Mammary microvascular endothelial cell (primary cell): ENCODE measurements at places on chromosomes 13 and 19. TPM values are rescaled to one million over a fixed set of nuclear protein-coding genes. Genes with fewer than 3 reads are reported as not detected.

The ZNF296 gene
- 0.54 and 1.2 TPM in 2 replicates for total RNA-seq

The FSD1 gene
- total RNA-seq = 7.9 and 9.6 TPM in 2 replicates

The RNF225 gene
- not detected in 2 replicates for total RNA-seq

The RAB3D gene
- 17.8 and 24.6 TPM in 2 replicates for total RNA-seq

The RRAS gene
- 79.1 and 97.7 TPM in 2 replicates for total RNA-seq

The TMEM143 gene
- 3.5 and 8.0 TPM in 2 replicates for total RNA-seq

The ZMYM5 gene
- total RNA-seq = 6.0 and 7.2 TPM in 2 replicates

The ATXN8OS gene
- total RNA-seq = not detected in 2 replicates

The NPAS1 gene
- not detected in 2 replicates for total RNA-seq

The FCHO1 gene
- total RNA-seq = 0.87 and 3.3 TPM in 2 replicates

The EXOC3L2 gene
- total RNA-seq = 1.9 and 2.6 TPM in 2 replicates

The ACP7 gene
- 0.10 and 0.33 TPM in 2 replicates for total RNA-seq

The DOCK6 gene
- total RNA-seq = 124 and 133 TPM in 2 replicates

The KMT5C gene
- total RNA-seq = 6.3 and 6.6 TPM in 2 replicates

The ZNF790 gene
- total RNA-seq = 2.9 and 3.1 TPM in 2 replicates

The PRKD2 gene
- total RNA-seq = 48.8 and 53.1 TPM in 2 replicates

The ZNF792 gene
- 9.3 and 11.1 TPM in 2 replicates for total RNA-seq

The ARHGAP35 gene
- total RNA-seq = 19.3 and 22.4 TPM in 2 replicates

The MISP3 gene
- total RNA-seq = 0.05 and 1.00 TPM in 2 replicates

The NKPD1 gene
- total RNA-seq = 0.05 TPM in 1 of 2 replicates, not detected in the other

The CEACAM20 gene
- total RNA-seq = not detected in 2 replicates

The PLA2G4C gene
- total RNA-seq = 91.2 and 93.5 TPM in 2 replicates

The CEACAM6 gene
- not detected in 2 replicates for total RNA-seq

The TSHZ3 gene
- 3.5 and 4.3 TPM in 2 replicates for total RNA-seq

The NLRP5 gene
- total RNA-seq = not detected in 2 replicates

The F10 gene
- total RNA-seq = not detected in 2 replicates

The C1QTNF9 gene
- total RNA-seq = not detected in 2 replicates

The GRIN2D gene
- 0.40 and 0.64 TPM in 2 replicates for total RNA-seq

The CYP2A7 gene
- not detected in 2 replicates for total RNA-seq

The EID2B gene
- total RNA-seq = 3.1 and 3.9 TPM in 2 replicates

The GTPBP3 gene
- total RNA-seq = 15.0 and 15.3 TPM in 2 replicates

The KLK4 gene
- not detected in 2 replicates for total RNA-seq

The CEACAM4 gene
- total RNA-seq = not detected in 2 replicates

The MTUS2 gene
- total RNA-seq = not detected in 2 replicates

The ZIC5 gene
- total RNA-seq = not detected in 2 replicates

The CAPS gene
- total RNA-seq = 0.89 and 1.3 TPM in 2 replicates

The B3GNT8 gene
- total RNA-seq = 0.87 and 1.5 TPM in 2 replicates

The LMTK3 gene
- 0.05 TPM in 1 of 2 replicates, not detected in the other for total RNA-seq

The B3GNT3 gene
- 0.05 and 0.13 TPM in 2 replicates for total RNA-seq

The TTC9B gene
- not detected in 2 replicates for total RNA-seq

The SLITRK6 gene
- not detected in 2 replicates for total RNA-seq

The UBE2L5 gene
- 0.73 TPM in 1 of 2 replicates, not detected in the other for total RNA-seq

The FPR3 gene
- total RNA-seq = not detected in 2 replicates

The MIR17HG gene
- 0.93 and 1.9 TPM in 2 replicates for total RNA-seq

The CLEC4M gene
- 0.20 TPM in 1 of 2 replicates, not detected in the other for total RNA-seq

The ADGRE2 gene
- total RNA-seq = under 0.01 TPM in 1 of 2 replicates, not detected in the other

The HDGFL2 gene
- 69.2 and 73.0 TPM in 2 replicates for total RNA-seq

The KLF1 gene
- total RNA-seq = not detected in 2 replicates

The CATSPERD gene
- not detected in 2 replicates for total RNA-seq

The SGCG gene
- not detected in 2 replicates for total RNA-seq

The CEACAM3 gene
- total RNA-seq = not detected in 2 replicates

The RAP2A gene
- 44.6 and 44.8 TPM in 2 replicates for total RNA-seq

The IGFL4 gene
- total RNA-seq = not detected in 2 replicates

The RFXAP gene
- 2.0 and 2.6 TPM in 2 replicates for total RNA-seq

The RASAL3 gene
- 18.7 and 18.9 TPM in 2 replicates for total RNA-seq

The ZNF530 gene
- 4.1 and 7.9 TPM in 2 replicates for total RNA-seq

The ATP4A gene
- not detected in 2 replicates for total RNA-seq

The KLF16 gene
- total RNA-seq = 15.8 and 17.9 TPM in 2 replicates

The WTIP gene
- 14.9 and 28.2 TPM in 2 replicates for total RNA-seq
